ENCODE measurements at places on chromosomes 5 and 9. TPM values are rescaled to one million over a fixed set of nuclear protein-coding genes. Genes with fewer than 3 reads are reported as not detected.
A peak's percentile ranks its signal among the peaks of the same experiment; 100 is the strongest.

DNA sequence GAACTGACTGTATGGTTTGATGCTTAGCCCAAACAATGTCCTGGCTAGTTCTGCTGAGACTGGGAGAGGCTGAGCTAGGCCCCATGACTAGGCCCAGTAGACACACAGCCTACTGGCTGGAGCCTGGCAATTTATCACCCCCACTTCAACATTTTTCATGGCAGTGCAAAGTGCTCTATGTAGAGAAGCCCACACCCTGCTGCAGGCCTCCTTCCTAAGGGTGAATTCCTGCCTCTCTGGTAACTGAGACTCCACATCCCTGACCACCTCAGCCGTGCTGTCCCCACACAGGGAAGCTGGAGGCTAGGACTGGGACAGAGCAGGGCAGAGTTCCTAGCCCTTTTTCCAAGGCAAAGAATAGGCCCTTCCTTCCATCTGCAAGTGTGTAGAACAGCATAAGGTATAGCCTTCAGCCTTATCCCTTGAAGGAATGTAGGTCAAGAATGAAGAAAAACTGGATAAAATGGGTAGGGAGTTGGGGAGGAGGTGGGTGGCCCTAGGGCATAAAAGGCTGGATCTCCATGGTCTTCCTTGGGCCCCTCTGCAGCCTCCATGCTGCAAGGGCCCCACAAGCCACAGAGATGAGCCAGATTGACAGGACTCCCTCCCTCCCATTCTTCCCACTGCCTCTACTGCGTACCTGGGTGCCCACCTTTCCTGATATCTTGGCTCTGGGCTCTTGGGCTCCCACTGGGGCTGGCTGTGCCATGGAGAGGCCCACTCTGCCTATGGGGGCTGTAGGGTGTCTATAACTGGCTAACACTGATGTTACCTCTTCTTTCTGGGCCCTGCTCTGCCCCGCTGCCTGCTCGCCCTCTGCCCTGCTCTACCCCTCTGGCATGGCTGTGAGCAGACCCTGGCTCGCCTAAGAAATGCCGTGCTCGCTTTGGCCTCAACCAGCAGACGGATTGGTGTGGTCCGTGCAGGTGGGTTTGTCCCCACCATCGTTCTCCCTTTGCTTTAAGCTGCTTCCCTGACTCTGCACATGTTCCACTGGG lies 29.8 kb downstream of the TCF7 start:
- no peaks in the 10 kb centered on the region for H3K27me3 ChIP-seq
- DNase-seq = no peak
- H3K27ac ChIP-seq = peak overlapping the region; percentile 79
- no peak overlapping the region for H3K4me3 ChIP-seq
- H3K36me3 ChIP-seq = peaks cover 40% of the 10 kb centered on the region

GRCh38 chr5:67216564-67216963 lies 20.0 kb upstream of the CD180 start:
- H3K27me3 ChIP-seq = no peaks in the 10 kb centered on the region
- peaks cover 55% of the 10 kb centered on the region for H3K4me1 ChIP-seq
- DNase-seq = no peak
- peak overlapping the region; percentile 91 for H3K27ac ChIP-seq
- H3K36me3 ChIP-seq = no peaks in the 10 kb centered on the region
- peak overlapping the region; percentile 49 for H3K4me3 ChIP-seq

DNA sequence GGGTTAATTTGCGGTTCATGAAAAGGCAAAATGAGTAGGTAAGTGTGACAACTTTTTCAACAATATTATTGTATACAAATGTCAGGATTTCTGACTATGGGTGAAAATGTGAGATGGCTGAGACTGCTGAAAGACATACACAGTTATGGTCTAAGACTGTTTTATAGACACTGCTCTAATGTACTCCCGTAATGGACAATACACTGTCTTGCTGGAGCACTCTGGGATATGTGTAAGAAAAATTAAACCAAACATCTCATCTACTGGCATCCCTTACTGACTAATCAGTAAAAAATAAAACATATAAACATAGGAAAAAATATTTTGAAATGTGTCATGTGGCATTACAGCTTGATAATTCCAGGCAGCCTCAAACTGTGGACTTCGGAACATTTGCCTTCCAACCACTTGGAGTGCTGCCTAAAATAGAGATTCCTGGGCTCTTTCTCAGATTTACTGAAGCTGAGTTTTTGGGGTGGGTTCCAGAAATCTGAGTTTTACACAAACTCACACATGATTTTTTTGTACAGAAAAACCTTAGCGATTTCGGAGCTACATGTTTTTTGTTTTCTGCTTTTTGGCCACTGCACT lies 233.9 kb upstream of the TBCA start:
- no peak overlapping the region for H3K27ac ChIP-seq
- no peaks in the 10 kb centered on the region for H3K27me3 ChIP-seq
- no peaks in the 10 kb centered on the region for H3K4me1 ChIP-seq
- DNase-seq = no peak
- H3K4me3 ChIP-seq = no peak overlapping the region
- H3K36me3 ChIP-seq = peaks cover 2% of the 10 kb centered on the region

DNA sequence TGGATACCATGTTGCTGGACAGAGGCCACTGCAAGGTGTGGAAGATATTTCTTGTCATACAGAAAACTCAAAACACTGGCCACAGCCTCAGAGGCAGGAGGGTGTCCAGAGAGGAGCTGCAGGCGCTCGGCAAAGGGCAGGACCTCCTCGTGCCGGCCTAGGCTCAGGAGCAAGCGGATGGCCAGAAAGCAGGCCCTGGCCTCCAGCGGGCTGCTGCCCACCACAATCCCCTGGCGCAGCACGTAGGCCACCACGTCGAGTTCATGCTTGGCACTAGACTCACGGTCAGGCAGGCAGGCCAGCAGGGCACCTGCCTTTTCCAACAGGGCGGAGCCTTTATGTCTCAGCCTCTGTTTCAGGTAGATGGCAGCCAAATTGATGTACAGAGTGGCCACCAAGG lies 35.2 kb downstream of the SH3TC2 start:
- no peaks in the 10 kb centered on the region for H3K4me1 ChIP-seq
- DNase-seq = no peak
- no peak overlapping the region for H3K27ac ChIP-seq
- H3K36me3 ChIP-seq = no peaks in the 10 kb centered on the region
- H3K4me3 ChIP-seq = no peak overlapping the region

DNA sequence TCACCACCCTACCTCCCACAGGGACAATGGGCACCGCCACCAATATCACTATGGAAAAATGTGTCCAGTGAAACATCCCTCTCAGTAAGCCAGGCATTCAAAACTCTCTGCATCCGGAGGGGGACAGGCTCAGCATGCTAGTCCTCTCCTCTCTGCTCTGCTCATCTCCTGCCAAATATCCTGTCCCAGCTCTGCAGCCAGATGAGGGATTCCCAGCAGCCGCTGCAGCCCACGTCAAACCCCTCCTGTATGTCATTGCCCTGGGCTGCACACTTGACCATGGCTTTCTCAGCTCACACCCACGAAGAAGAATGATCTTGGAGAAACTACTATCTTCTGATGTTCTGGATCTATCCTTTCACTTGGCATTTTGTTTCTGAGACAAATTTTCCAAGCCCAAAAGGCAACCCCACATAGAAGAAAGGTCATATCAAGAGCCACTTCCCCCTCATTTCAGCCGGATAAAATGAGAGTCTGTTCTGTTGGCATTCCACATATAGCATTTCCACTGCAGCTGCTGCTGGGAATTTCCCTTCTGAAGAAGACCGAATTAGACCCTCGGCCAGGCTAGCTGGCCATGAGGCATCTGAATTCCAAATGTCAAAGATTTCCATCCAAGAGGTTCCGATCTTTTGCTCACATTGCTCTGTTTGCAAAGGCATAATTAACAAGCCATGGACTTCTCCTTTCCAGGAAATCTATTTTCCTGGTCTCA lies 338.0 kb downstream of the ACTL7B start:
- H3K4me3 ChIP-seq = no peak overlapping the region
- DNase-seq = no peak
- H3K27ac ChIP-seq = no peak overlapping the region
- no peaks in the 10 kb centered on the region for H3K27me3 ChIP-seq
- no peaks in the 10 kb centered on the region for H3K4me1 ChIP-seq
- no peaks in the 10 kb centered on the region for H3K36me3 ChIP-seq

GRCh38 chr9:128097543-128098296 lies 29.7 kb downstream of the SLC25A25 start:
- peak overlapping the region; percentile 77 for H3K27ac ChIP-seq
- DNase-seq = peak; percentile 60
- H3K36me3 ChIP-seq = peaks cover 21% of the 10 kb centered on the region
- no peaks in the 10 kb centered on the region for H3K27me3 ChIP-seq

DNA sequence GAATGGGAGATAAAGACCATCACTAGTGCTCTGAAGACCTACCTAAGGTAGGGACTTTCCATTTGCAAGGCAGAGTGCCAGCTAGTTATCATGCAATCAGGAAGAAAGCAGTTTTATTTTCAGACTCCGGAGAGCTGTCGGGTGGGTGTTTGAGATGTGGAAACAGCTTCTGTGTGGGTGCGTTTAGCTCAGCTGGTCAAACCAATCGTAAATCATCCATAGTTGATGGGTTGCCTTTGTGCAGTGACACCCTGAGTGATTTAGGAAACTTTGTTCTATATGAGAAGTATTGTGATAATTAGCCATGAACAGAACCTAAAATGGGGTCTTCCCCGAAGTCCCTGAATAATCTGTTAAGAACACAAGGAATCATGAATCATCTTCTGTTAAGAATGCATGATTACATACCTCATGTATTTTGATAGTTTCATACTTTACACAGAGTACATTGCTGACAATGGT lies 284.3 kb downstream of the ARHGAP26 start:
- H3K27ac ChIP-seq = peak overlapping the region; percentile 85
- H3K27me3 ChIP-seq = no peaks in the 10 kb centered on the region
- H3K4me1 ChIP-seq = peaks cover 77% of the 10 kb centered on the region
- peaks cover 37% of the 10 kb centered on the region for H3K36me3 ChIP-seq

- H3K4me1 ChIP-seq = no peaks in the 10 kb centered on the region
- H3K27me3 ChIP-seq = no peaks in the 10 kb centered on the region
- H3K27ac ChIP-seq = no peak overlapping the region
- H3K4me3 ChIP-seq = no peak overlapping the region
- H3K36me3 ChIP-seq = no peaks in the 10 kb centered on the region
- no peak for DNase-seq
Measured at GRCh38 chr5:74196233-74196632, 444.3 kb downstream of the ENC1 start.

Gene TAS2R1
- not detected for total RNA-seq

Gene GTF2H2C
- total RNA-seq = 40.0 TPM

Gene INSL4
- total RNA-seq = not detected

Gene DMRT3
- total RNA-seq = not detected

Gene OLFM1
- not detected for total RNA-seq

Measured in activated CD8-positive, alpha-beta T cell treated with anti-CD3 and anti-CD28 coated beads for 36 hours (primary cell).